ENCODE measurements at places on chromosomes 2 and 18. TPM values are rescaled to one million over a fixed set of nuclear protein-coding genes. Genes with fewer than 3 reads are reported as not detected.
A peak's percentile ranks its signal among the peaks of the same experiment; 100 is the strongest.

Gene AAMP
- 231 TPM for total RNA-seq

Gene GATA6
- 3.5 TPM for total RNA-seq

Gene C2orf15
- not detected for total RNA-seq

Gene AMER3
- total RNA-seq: not detected

Gene C2orf81
- 0.34 TPM for total RNA-seq

Gene CYP20A1
- 22.2 TPM for total RNA-seq

- no peak for DNase-seq
Observed at GRCh38 chr2:159022019-159022418, 53.6 kb downstream of the TANC1 start.

- no peak for DNase-seq
Observed at GRCh38 chr2:192298664-192299063, 103.9 kb upstream of the TMEFF2 start.

- DNase-seq: peak; percentile 47
Observed at GRCh38 chr2:106193690-106193976, 468 bp downstream of the UXS1 start.

GRCh38 chr2:108215794-108216211 lies 24.0 kb upstream of the SULT1C3 start:
- no peak for DNase-seq

DNA sequence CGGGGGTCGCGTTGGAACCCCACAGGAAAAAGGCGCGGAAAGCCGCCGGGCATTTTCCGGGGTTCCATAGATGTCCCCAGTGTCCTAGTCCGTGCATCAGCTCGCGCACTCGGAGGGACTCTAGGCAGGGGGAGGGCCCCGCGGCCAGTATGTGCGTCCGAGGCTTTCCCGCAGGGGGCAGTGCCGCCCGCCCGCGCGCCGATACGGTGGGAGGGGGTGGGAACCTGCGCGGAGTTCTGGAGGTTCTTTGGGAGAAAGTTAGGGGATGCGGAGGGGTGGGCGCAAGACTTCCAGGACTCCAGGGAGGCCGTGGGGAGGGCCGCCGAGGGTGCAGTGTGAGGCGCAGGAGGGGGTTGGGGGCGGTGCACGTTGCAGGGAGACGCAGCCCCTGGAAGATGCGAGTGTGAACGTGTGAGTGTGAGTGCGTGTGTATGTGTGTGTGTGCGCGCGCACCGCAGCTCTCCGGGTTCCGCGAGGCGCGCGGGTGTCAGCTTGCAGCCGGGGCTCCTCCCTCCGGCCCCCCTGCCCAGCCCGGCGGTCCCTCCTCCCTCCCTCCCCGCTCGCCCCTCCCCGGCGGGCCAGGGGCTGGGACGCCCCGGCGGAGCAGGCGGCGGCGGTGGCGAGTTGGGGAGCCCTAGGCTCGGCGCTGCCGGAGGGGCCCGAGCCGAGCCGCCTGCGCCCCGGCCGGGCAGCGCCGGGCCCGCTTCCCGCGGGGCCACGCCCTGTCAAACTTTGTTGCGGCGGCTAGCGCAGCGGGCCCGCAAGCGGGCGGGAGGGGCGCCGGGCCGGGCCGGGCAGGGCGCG lies at the start of gene TCF7L1:
Gene TCF7L1, plus strand, starts transcription at position 559 of the 804 bp plus-strand sequence. CDS start 293 bp downstream, outside the sequence.
- DNase-seq: peak; percentile 83

DNA sequence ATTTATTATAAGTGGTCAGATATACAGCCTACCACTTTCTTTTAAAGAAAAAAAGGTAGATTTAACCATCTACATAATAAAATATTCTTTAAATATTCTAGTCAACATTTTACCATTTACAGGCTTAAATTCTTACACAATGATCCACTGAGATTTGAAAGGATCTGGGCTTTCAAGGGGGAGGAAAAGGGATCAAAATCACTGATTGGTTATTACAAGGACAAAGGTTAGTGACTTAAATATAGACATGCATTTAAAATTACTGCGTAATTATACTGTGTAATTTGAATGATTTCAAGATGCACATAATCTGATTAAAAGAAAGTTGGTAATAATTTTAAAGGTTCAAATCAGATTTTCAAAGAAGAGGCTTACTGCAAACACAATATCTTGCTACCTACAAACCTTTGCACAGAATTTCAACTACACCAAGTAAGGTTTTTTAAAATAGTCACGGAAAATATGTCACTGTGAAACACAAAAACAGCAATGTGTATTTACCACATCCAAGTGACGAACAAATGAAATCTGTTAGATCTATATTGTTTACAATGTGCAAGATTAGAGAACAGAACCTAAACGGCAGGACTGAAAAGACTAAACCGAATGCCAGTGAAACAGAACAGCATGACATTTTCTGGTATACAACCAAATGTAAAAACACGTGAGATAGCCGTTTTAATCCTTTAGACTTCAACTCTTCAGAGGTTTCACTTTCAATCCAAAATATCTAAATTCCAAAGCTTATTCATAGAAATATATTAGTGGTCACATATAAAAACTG lies 40.8 kb downstream of the RTN4 start:
- DNase-seq: no peak

Data from SJSA1 (cell line).